Stimulated activated CD4-positive, alpha-beta T cell treated with anti-CD3 and anti-CD28 coated beads, Interleukin-1b, Interleukin-23, amount 100 ng/mL, for 24 hours (primary cell): ENCODE measurements at places on chromosomes 16 and 17.
A peak's percentile ranks its signal among the peaks of the same experiment; 100 is the strongest.

DNA sequence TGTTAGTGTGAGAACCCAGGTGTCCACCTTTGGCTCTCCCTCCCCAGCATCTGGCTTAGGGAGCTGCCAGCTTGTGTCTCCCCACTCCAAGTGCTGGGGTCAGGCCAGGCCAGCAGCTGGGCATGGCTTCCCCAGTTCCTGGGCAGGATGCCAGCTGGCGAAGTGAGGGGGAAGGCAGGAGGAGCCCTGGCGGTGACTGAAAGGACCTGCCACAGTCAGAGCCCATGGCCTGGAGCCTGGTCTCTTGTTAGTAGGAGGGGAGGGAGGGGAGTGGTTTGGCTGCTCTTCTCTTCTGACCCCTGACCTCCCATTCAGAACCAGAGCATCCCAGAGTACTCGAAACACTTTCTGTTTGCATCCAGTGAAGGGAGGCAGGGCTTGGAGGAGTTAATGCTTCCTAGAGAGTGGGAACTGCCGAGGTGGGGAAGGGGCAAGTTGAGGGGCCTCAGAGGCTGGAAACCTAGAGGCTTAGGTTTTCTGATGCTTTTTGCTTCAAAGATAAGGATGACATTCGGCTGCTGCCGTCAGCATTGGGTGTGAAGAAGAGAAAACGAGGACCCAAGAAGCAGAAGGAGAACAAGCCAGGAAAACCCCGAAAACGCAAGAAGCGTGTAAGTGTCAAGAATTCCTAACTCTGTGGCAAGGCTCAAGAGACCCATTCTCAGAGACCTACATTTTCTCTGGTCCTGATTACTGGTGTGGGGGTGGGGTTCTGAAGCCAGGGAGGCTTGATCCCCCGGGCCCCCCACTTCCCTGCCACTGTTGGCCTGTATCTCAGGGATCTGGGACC lies 772 bp downstream of the CHD3 start:
- no peak for DNase-seq

DNA sequence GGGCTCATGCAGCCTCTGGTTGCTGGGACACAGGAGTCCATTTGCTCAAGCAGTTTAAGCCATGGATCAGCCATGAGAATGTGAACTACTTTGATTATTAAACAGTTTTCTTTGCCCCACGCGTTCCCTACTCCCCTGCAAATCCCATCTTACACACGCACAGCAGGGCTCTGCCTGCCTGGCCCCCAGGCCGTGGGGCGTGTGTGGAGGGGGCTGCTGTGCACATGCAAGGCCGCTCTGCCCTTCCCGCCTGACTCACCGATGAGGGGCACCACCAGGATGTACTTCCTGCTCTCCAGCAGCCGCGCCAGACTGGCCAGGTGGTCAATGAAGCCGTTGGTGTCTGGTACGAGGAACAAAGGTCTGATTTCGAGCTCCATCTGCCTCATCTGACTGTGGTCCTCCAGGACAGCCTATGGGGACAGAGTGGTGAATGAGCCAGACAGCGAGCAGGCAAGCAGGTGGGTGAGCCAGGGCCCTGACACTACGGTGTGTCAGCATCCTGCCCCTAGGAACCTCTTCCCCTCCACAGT lies 13.7 kb downstream of the HIC1 start:
- no peak for DNase-seq

- DNase-seq: no peak
These were observed 21.3 kb downstream of the B9D1 start for GRCh38 chr17:19341211-19341631.

DNA sequence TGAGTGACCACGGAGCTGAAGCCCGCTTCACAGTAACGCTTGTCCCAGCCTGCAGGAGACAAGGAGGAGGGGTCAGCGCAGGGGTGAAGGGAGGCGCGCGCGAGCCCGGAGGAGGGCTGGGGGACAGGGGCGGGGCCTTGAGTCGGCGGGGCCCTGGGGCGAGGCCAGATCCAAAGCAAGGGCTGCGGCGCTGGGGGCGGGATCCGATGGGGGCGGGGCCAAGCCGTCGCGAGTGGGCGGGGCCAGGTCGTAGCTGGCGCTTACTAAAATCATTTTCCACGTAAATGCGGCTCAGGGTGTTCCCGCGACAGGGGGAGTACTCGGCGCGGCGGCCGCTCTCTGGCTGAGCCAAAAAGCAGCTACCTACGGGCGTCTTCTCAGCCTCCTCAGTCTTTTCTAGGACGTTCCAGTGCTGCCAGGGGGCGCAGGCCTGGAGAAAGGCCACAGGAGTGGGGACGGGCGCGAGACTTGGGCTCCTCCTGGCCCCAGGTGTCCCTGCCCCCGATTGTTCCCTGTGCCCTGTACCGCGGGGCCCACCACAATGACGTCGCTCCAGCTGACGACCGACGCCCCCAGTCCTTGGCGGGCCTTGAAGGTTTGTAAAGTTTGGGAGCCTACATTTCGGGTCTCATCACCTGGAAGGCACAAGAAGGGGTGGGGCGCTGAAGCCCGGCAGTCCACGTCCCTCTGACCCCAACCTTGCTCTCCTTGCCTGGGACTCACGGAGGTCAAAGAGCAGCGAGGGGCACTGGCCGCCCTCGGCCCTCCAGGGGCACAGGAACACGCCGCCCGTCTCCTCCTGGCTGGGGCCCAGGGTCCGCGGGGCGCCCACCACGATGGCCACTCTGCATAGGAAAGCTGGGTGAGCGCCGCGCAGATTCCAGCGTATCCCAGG lies 3.9 kb downstream of the ITGA2B start:
- peak; percentile 74 for DNase-seq

DNA sequence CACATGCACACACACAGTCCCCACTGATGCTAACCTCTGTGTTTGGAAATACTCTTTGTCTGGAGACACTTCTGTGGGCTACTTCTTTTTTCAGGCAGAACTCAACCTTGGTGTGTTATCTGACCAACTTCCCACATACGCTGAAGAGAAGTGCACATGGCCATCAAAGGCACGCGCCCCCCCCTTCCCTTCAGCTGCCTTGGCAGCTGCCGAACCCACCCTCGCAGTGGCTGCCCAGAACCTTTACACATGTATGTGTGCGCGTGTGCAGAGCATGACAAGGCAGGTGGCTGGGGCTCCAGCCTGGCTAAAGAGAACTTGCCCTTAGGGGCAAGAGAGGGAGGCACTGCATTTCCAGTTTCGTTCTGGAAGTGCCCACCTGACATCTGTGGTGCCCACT lies 3.9 kb downstream of the RAPGEFL1 start:
- no peak for DNase-seq

DNA sequence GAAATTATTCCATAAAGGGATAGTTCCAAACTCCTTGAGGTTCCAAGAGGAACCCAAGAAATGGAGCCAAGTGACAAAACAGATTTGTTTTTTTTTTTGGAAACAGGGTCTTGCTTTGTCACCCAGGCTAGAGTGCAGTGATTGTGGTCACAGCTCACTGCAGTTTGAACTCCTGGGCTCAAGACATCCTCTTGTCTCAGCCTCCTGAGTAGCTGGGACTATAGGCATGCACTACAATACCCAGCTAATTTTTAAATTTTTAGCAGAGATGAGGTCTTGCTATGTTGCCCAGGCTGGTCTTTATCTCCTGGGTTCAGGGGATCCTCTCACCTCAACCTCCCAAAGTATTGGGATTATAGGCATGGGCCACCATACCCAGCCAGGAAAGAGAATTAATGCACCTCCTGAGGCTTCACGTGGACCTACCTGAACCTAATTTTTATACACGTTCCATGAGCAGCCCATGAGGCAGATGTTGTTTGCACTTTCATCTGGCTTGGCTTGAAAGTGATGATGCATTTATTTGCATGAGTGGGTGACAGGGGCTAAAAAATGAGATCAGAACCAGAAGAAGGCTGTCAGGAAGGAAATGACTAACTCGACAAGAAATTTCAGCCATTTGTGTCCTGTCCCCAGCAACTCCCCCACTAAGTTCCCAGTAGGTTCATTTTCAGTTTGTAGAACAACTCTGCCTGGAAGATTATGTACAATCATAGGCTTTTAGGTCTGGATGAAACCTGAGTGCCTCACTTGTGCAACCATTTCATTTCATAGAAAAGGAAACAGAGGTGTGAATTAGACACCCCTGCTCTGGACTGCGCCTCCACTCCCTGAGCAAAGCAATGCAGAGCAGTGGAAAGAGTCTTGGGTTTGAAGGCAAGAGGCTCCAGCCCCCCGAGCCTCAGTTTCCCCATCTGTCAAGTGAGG lies 10.3 kb upstream of the IRF8 start:
- DNase-seq: no peak

GRCh38 chr16:87333101-87333500 lies 15.9 kb upstream of the C16orf95 start:
- DNase-seq: no peak

- no peak for DNase-seq
These were observed 5.6 kb upstream of the RNPS1 start for GRCh38 chr16:2273484-2273883.

DNA sequence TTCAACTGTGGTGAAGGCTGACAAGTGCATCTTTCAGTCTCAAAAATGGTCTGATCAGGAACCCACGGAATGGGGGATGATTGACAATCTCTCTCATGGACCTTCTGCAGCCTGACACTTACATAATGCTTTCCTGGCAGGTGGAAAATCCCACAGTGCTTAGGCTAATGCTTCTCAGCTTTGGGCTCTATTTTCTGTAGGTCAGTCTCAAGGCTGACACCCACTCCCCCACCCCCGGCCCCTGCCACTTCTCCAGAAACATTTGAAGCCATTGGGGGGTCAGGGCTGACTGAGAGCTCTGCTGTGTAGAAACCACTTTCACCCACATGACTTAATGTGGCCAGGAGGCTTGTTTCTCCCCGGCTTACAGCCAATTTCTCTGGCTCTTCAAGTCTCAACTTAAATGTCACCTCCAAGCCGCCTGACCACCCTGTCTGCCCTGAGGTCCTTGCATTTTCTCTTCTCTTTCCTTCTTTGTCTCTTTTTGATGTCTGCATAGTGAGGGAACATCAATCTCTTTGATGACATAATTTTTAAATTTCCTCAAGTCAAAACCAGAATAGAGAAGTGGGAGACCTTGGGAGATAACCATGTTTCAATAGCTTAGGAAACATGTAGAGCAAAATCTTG lies 16.7 kb upstream of the IRF8 start:
- no peak for DNase-seq

DNA sequence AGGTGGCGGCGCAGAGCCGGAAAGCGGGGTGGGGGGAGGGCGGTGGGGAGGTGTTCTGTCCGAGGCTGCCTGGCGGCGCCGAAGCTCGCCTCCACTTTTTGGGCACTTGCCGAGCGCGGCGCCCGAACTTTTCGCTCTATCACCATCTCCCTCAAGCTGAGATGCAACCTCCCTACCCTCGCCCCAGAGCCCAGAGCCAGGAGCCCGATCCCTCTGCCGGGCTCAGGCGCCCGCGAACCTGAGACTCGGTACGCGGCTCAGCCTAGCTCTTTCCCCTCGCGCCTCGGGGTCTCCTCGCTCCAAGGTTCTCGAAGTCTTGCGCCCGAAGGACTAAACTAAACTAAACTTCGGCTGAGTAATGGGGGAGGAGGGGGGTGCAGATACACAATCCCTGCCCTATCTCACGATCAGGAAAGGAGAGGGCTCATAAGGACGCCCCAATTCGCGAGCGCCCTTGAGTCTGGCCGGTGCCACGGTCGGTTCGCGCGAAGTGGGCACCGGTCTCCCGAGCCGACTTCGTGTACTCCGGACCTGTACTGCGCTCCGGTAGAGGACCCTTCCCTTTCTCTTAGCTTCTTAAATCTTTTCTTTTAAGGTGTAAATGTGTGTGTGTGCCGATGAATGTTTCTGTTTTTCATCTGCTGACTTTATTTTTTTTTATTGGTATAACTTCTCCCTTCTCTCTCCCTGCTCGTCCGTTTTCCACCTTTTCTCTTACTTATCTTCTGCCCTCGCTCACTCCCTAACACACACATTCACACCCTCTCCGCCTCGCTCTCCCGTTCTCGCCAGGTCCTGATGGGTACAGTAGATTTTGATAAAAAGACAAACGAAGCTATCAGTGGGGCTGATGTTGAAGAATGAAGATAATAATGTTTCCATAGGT lies 1.9 kb upstream of the SALL1 start:
- no peak for DNase-seq

- no peak for DNase-seq
These were observed 13.1 kb downstream of the SPOP start for GRCh38 chr17:49664706-49665211.
